ENCODE measurements at places on chromosomes 16 and 17.

DNA sequence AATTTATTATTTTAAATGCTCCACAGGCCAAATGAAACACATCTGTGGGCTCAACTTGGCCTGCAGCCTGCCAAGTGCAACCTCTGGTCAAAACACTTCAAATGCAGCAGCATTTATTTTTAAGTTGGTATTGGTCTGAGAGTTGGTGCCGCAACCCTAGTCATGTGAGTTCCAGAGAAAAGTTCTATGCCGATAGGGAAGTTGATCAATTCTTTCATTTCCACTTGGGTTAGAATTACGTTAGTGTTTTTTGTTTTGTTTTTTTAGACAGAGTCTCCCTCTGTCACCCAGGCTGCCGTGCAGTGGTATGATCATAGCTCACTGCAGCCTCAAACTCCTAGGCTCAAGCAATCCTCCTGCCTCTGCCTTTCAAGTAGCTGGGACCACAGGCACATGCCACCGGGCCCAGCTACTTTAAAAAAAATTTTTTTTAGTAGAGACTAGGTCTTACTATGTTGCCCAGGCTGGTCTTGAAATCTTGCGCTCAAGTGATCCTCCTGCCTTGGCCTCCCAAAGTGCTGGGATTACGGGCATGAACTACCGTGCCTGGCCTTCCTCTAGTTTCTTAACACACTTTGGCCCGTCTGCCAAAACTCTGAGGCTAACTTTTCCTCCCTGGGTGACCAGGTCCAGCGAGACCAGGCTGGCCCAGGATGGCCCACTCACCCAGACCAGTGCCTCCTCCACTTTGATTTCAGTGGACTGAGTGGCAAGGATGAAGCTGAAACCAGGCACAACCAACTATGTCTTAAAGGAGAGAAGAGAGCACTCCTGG is 221.1 kb downstream of the MRTFB start:
- no peak for DNase-seq

DNA sequence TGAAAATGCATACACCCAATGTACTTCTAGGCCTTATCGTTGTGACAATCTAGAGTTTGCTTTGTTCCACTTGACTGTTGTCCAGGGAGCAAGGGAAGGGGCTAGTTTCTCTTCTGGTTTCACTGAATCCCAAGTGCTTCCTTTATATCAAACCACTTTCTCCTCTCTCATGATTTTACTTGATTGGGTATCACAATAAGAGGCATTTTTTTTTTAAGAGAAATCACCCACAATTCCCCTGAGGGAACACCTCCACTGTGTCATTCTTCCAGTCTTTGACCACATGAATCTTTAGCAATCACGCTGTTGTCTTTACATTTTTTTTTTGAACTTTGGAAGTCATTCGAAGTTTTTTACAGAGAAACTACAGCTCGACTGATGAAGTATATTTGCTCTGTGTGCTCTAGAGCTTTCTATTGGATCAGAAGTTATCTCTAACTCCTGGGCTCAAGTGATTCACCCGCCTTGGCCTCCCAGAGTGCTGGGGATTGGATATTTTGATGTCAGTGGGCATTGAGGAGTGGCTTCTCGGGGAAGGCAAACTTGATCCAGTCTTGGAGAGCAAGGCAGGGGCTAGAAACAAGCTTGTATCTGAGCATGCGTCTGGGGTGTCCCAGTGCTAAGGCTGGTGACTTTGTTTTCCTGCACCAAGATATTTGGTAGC is 3.0 kb downstream of the CDH1 start:
- DNase-seq, result no peak

GRCh38 chr16:66041907-66042306 is 324.6 kb upstream of the CDH5 start:
- DNase-seq, result no peak

GRCh38 chr16:89905511-89906139 is 13.0 kb upstream of the MC1R start:
- no peak for DNase-seq

Data from kidney epithelial cell (primary cell).